ENCODE measurements at places on chromosomes 6 and 20. TPM values are rescaled to one million over a fixed set of nuclear protein-coding genes. Genes with fewer than 3 reads are reported as not detected.

THBS2 gene
- not detected for total RNA-seq

STAU1 gene
- total RNA-seq: 60.1 TPM

CCDC28A gene
- total RNA-seq: 15.7 TPM

MCHR2 gene
- total RNA-seq: not detected

C6orf52 gene
- total RNA-seq: 2.6 TPM

TAPBP gene
- total RNA-seq: 179 TPM

DUSP15 gene
- not detected for total RNA-seq

GSTA5 gene
- total RNA-seq: not detected

FAM217A gene
- total RNA-seq: not detected

BMP7 gene
- not detected for total RNA-seq

C20orf204 gene
- total RNA-seq: 2.8 TPM

GPR6 gene
- not detected for total RNA-seq

GRM1 gene
- not detected for total RNA-seq

HSPA12B gene
- not detected for total RNA-seq

NFKBIE gene
- 13.3 TPM for total RNA-seq

COL21A1 gene
- total RNA-seq: not detected

RCAN2 gene
- not detected for total RNA-seq
